ENCODE measurements at places on chromosomes 5 and 9.

DNA sequence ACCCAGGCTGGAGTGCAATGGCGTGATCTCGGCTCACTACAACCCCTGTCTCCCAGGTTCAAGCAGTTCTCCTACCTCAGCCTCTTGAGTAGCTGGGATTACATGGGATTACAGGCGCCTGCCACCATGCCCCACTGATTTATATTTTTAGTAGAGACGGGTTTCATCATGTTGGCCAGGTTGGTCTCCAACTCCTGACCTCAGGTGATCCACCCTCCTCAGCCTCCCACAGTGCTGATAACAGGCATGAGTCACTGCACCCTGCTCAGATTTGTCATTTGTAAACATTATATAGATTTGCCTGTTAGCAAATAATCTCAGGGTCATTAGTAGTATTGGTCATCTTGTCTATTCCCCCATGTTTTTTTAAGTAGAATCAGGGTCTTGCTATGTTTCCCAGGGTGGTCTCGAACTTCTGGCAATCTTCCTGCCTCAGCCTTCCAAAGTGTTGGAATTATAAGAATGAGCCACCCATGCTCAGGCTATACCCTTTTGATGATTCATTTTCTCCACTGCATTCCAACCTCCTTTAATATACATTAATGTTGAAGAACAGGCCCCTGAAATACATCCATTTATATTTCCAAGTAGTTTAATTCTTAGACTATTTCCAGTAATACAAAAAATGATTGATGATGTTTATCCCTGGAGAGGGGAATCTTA lies 17.3 kb downstream of the CENPH start:
- DNase-seq, result no peak

GRCh38 chr5:101877451-101877850 lies 418.6 kb downstream of the SLCO4C1 start:
- DNase-seq, result no peak

DNA sequence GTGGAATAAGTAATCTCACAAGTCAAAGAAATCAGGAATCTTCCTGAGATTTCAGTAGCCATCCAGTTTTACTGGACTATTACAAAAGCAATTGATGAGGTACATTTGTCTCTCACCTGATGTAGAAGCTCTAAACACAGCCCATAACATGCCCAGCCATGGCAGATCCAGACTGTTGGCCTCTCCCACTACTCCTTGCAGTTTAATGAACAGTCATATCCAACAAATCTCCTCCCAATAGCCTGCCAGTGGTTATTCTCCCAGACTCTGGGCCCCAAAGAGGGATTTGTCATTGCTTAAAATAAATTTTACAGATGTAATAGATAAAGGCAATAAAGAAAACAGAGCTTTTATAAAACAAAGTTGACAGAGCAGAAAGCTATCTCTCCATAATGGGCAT lies 80.8 kb downstream of the ZNF608 start:
- no peak for DNase-seq

DNA sequence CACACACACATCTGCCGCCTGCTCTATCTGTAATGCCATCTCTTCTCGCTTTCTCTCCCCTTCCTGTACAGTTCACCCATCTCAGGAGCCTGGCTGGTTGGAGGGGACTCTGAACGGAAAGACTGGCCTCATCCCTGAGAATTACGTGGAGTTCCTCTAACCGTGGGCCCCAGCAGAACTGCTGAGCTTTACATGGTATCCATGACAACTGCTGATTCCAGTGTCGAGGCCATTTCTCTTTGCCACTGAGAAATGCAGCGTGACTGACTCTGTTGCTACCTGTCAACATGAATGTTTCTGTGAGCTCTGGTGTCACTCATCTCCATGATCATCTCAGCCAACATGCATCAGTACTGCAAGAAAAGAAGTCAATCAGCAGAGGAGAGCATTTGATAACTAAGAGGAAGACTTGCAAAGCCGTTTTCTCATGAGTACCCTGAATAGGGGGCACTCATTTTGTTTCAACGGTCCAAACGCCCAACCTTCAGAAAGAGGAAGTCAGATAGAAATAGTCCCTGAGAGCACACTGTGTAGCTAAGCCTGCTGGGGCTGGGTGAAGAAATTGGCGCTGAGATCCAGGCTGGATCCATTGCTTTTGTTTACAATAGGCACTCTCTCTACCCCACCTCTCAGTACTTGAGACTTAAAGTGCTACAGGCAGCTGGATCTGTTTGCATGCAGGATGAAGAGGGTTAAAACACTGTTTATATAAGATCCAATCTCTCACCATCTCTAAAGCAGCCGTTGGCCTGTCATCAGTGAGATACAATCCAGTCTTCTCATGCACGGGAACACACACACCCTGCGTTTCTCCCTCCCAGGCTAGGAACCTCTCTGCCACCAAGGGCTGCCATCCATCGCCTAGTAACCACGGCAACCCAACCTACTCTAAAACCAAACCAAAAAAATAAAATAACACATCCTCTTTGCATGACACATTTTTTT lies 180.9 kb downstream of the NR3C1 start:
- DNase-seq, result no peak

- no peak for DNase-seq
Measured at GRCh38 chr5:105702323-105702722, 1968.4 kb downstream of the EFNA5 start.

- DNase-seq, result no peak
Measured at GRCh38 chr9:123647145-123647544, 282.8 kb downstream of the DENND1A start.

GRCh38 chr9:89631384-89631783 lies 26.6 kb downstream of the GADD45G start:
- no peak for DNase-seq
